Placental pericyte (primary cell): ENCODE measurements at places on chromosomes 12 and 14. TPM values are rescaled to one million over a fixed set of nuclear protein-coding genes. Genes with fewer than 3 reads are reported as not detected.

AMDHD1 gene
- total RNA-seq, result 0.14 and 0.22 TPM in 2 replicates

CACNA1C gene
- total RNA-seq, result 2.4 and 3.6 TPM in 2 replicates

SRRM4 gene
- not detected in 2 replicates for total RNA-seq

RIPK3 gene
- total RNA-seq, result not detected in 2 replicates

USP30 gene
- total RNA-seq, result 9.6 and 11.4 TPM in 2 replicates

SALL2 gene
- 1.6 and 2.6 TPM in 2 replicates for total RNA-seq

BICDL1 gene
- total RNA-seq, result not detected in 2 replicates

GALNT9 gene
- 0.22 and 0.29 TPM in 2 replicates for total RNA-seq

SLC6A12 gene
- under 0.01 TPM in 2 replicates for total RNA-seq

ZDHHC22 gene
- under 0.01 TPM in 1 of 2 replicates, not detected in the other for total RNA-seq

RERG gene
- 0.72 and 0.88 TPM in 2 replicates for total RNA-seq

LBHD2 gene
- not detected in 2 replicates for total RNA-seq

IL25 gene
- not detected in 2 replicates for total RNA-seq

GLT1D1 gene
- total RNA-seq, result not detected in 2 replicates

CISTR gene
- total RNA-seq, result not detected in 2 replicates

IGF1 gene
- 0.14 and 0.22 TPM in 2 replicates for total RNA-seq

TCTN1 gene
- total RNA-seq, result 20.1 and 23.3 TPM in 2 replicates

CABP1 gene
- total RNA-seq, result not detected in 2 replicates

KRT81 gene
- 0.14 TPM in 1 of 2 replicates, not detected in the other for total RNA-seq

RECQL gene
- 42.5 and 122 TPM in 2 replicates for total RNA-seq

GDF3 gene
- not detected in 2 replicates for total RNA-seq

STAC3 gene
- 0.43 and 0.66 TPM in 2 replicates for total RNA-seq

DIO3 gene
- total RNA-seq, result not detected in 2 replicates

VWF gene
- total RNA-seq, result 0.22 and 1.3 TPM in 2 replicates

SLCO1B1 gene
- not detected in 2 replicates for total RNA-seq

NRXN3 gene
- 0.22 and 0.72 TPM in 2 replicates for total RNA-seq

RPGRIP1 gene
- 0.22 and 0.29 TPM in 2 replicates for total RNA-seq

FITM1 gene
- total RNA-seq, result 0.44 TPM in 1 of 2 replicates, not detected in the other

TMEM63C gene
- total RNA-seq, result under 0.01 TPM in 1 of 2 replicates, not detected in the other

BICD1 gene
- total RNA-seq, result 12.5 and 26.8 TPM in 2 replicates

RHOJ gene
- 1.5 and 2.4 TPM in 2 replicates for total RNA-seq

PZP gene
- not detected in 2 replicates for total RNA-seq

GCH1 gene
- total RNA-seq, result 1.4 and 31.7 TPM in 2 replicates

HOTAIR gene
- 0.43 TPM in 1 of 2 replicates, not detected in the other for total RNA-seq

VPS37B gene
- 26.0 and 32.1 TPM in 2 replicates for total RNA-seq

GIT2 gene
- total RNA-seq, result 28.7 and 62.4 TPM in 2 replicates

KLRC1 gene
- total RNA-seq, result not detected in 2 replicates

TDRD9 gene
- 0.86 and 1.3 TPM in 2 replicates for total RNA-seq

RSRC2 gene
- 42.5 and 44.2 TPM in 2 replicates for total RNA-seq

TCL1B gene
- total RNA-seq, result not detected in 2 replicates

SLC22A17 gene
- total RNA-seq, result 7.3 and 7.7 TPM in 2 replicates

KCNJ8 gene
- 0.57 TPM in 1 of 2 replicates, not detected in the other for total RNA-seq

DLGAP5 gene
- 1.1 and 41.8 TPM in 2 replicates for total RNA-seq

KLHL33 gene
- under 0.01 TPM in 1 of 2 replicates, not detected in the other for total RNA-seq

ATF7 gene
- 10.3 and 11.9 TPM in 2 replicates for total RNA-seq

GUCY2C gene
- total RNA-seq, result not detected in 2 replicates

STK38L gene
- total RNA-seq, result 44.0 and 65.2 TPM in 2 replicates

PLCZ1 gene
- 0.57 TPM in 1 of 2 replicates, not detected in the other for total RNA-seq

RASSF3 gene
- 20.4 and 28.8 TPM in 2 replicates for total RNA-seq

TTLL5 gene
- 19.5 and 38.4 TPM in 2 replicates for total RNA-seq

FZD10 gene
- not detected in 2 replicates for total RNA-seq

PROX2 gene
- total RNA-seq, result not detected in 2 replicates

AQP2 gene
- total RNA-seq, result not detected in 2 replicates

ZNF84 gene
- 14.0 and 23.9 TPM in 2 replicates for total RNA-seq

KRT1 gene
- not detected in 2 replicates for total RNA-seq

WNT1 gene
- total RNA-seq, result not detected in 2 replicates

GMFB gene
- 72.9 and 114 TPM in 2 replicates for total RNA-seq

BCL11B gene
- total RNA-seq, result not detected in 2 replicates
